ENCODE measurements at places on chromosomes 13 and 19.

DNA sequence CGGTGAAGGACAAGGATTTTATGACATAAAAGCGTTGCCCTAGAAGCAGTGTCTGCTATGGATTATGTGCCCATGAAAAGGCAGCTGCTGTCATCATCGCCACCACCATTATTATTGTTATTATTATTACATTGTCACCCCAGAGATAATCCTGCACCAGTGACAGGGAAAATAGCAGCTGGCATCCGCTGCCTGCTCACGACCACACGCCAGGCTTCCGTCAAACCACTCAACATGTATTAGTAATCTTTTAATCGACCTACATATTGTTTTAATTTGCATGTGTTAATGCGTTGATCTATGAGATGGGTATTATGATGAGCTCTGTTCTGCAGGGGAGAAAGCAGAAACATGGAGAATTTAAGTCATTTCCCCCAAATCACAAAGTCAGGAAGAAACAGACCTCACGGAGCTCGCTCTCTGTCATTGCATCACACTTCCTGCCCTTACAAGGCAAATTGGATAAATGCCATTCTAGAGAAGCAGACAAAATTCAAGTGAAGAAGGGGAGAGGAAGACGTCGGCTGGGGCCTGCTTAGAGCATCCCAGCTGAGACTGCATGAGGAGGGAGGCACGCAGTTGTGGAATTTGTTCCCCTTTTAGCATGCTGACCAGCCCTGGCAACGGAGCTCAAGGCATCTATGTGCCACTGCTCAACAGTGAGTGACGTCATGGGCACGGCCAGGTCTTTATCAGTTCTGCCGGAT, at the start of gene FFAR3:
Gene FFAR3, plus strand, starts transcription at position 594 of the 707 bp plus-strand sequence. CDS start 431 bp downstream, outside the sequence.
- no peak for DNase-seq

DNA sequence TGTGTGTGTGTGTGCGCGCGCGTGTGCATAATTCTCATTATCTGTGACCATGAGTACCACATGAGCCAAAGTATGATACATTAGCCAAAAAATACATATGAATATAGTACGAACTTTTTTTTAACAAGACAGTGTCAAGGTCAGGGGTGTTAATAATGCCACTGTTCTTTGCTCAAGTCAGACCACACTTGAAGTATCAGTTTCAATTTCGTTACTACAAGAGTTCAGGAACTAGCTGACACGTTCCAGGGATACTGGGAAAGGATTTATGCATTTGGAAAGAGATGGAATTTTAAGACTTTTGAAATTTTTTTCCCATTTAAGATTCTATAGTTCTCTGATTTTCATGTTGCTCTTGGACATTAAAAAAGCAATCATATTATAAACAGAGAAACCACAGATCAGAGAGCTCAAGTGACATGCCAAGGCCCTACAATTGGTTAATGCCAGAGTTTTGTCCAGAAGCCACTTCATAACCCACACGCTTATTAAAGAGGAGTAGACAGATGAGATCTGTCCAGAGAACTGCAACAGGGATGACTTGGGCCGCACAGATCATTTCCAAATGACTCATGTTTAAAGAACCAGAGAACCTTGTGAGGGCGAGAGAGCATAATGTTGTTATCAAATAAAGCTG, 718.8 kb upstream of the SGCG start:
- DNase-seq: no peak

DNA sequence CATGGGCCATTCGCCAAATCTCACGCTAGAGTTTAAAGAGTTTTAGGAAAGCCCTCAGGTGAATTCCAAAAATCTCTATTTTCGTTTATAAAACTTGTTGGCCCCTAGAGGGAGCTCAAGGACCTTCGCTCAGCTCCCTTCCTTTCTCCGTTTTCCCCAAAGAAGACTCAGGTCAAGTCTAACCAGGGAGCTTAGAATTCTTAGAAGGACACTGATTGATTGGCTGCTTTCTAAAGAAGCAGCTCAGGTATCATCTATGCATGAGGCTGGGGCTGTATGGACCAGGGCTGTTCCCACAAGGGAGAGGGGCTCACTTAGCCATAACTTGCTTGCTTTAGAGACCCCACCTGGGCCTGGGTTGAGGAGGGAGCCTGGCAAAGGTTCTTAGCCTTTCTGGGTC, 20.5 kb downstream of the DZIP1 start:
- no peak for DNase-seq

- no peak for DNase-seq
These were observed 17.7 kb downstream of the SBNO2 start for GRCh38 chr19:1156305-1156801.

DNA sequence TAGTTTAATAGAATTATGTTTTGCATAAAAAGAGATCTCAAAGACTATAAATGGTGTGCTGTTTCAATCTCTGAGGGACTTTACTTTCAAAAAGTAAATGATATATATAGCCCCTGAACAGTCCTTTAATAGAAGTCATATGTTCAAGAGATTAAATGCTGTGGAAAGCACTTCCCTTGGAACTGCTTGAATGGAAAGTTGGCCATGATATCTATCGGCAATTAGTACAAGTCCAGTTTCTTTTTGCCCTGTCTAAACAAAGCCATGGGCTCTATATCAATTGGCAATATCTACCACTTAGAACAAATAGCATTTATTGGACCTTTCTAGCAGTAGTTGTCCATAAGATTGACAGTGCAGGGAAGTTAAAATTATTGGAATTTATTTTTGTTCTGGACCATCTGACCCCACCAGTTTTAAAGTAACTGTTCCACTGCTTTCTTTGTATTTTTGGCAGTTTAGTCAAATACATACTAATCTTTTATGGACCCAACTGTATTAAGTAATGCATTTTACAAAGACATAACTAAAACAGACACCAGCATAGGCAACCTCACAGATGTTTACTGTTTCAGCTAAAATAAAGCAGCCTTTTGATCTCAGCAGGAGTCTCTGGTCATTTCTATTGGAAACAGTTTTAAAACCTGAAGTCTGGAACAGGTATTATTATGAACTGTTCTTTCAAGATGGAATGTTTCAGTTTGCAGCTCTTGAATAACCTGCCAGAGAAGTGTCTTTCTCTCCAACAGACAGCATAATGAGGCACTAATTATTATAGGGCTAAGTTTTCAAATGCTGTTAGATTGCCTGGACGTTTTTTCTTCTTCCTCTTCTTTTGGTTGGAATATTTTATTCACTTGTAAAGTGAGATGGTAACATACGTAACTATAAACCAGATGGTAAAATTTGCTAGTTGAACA, 282.6 kb downstream of the DCLK1 start:
- no peak for DNase-seq

DNA sequence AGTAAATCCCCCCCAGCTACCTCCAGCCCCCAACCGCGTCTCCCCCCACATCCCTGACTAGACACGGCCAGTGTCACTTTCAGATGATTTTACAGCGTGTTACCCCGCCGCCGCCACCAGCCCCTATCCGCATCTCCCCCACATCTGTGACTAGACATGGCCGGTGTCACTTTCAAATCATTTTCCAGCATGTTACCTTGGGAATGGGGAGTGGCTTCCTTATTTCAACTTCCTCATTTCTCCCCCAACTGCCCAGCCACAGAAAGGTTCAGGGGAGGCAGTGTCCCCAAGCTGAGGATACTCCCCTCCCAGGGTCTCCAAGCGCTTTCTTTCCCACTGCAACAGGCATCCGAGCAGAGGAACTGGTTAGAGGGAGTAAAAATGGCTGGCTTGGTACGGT, 18.4 kb downstream of the ADGRL1 start:
- no peak for DNase-seq

DNA sequence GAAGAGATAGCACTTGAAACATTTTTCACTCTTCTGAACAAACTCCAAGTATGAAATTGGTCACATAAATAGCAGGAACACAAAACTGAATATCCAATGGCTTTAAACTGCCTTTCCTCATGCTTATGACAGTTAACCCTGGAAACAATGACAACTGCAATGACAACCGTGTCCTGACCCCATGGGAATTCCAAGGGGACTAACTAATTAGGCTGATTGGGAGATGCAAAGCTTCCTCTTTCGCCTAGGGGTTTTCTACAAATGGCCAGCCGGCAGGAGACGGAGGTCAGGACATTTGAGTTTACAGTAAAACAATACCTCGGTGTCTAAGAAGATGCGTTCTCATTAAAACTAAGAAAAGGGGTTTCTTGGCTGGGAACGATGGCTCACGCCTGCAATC, 53.0 kb upstream of the URAD start:
- no peak for DNase-seq

- DNase-seq: no peak
These were observed 46.5 kb upstream of the KPNA3 start for GRCh38 chr13:49838989-49839388.

DNA sequence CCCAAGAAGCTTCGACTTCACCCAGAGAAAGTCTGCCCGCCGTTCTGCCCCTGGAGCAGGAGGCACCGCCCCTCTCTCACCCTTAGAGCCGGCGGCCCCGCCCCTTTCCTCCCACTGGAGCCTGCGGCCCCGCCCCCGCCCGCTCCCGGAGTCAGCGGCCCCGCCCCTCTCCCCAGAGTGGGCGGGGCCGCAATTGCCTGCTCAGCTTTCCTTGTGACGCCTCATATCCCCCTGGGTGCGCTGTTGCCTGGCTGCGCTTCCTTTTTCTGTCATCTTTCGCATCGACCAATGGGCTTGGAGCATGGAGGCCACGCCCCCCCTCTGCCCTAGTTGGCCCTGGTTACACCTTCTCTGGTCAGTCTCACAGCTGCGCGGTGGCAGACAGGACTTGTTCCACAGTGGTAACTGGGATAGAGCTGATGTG, 38.2 kb upstream of the ZNF492 start:
- peak; percentile 17 for DNase-seq

- DNase-seq: no peak
These were observed 235.4 kb downstream of the PCDH20 start for GRCh38 chr13:61180234-61180633.

DNA sequence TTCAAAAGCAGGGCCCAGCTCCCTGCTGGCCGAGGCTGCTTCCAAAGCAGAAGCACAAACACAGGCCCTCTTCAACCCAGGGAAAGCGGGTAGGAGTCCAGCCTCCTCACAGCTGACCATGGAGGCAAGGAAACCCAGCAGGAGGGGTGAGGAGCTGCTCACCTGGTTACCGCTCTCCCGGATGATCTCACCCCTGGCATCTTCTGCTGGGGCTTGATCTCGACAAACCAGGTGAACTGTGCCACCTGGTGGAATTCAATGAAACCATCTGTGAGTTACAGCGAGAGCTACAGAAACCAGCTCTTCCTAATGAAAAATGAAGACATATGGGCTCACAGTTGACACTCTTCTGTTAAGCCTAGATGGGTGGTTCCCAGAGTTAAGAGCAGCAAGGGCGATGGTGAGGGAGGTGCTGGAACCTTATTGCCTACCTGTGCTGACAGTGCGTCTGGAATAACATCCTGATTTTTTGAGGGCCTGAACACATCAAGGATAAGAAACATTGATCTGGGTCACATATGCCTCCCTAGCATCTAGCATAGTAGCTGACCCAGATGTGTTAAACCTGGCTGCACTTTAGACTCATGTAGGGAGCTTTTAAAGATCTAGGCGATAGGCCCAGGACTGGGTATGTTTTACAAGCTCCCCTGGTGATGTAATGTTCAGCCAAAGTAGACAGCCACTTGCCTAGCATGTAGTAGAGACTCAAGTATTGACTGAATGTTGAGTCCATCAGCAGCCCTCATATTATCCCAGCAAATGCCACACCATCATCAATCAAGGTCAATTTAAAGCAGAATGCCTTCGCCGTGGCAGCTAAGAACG, 6.1 kb downstream of the DHRS12 start:
- no peak for DNase-seq

GRCh38 chr13:75402787-75403186, 79.2 kb downstream of the TBC1D4 start:
- DNase-seq: no peak

Data from stimulated activated effector memory CD8-positive, alpha-beta T cell treated with anti-CD3 and anti-CD28 coated beads, Interleukin-12 subunit alpha, Interleukin-12 subunit beta, amount 100 ng/mL, for 72 hours (primary cell).